ENCODE measurements at places on chromosomes 11 and 22.

GRCh38 chr22:41920271-41920976, 5.5 kb upstream of the SHISA8 start:
- DNase-seq, result no peak

DNA sequence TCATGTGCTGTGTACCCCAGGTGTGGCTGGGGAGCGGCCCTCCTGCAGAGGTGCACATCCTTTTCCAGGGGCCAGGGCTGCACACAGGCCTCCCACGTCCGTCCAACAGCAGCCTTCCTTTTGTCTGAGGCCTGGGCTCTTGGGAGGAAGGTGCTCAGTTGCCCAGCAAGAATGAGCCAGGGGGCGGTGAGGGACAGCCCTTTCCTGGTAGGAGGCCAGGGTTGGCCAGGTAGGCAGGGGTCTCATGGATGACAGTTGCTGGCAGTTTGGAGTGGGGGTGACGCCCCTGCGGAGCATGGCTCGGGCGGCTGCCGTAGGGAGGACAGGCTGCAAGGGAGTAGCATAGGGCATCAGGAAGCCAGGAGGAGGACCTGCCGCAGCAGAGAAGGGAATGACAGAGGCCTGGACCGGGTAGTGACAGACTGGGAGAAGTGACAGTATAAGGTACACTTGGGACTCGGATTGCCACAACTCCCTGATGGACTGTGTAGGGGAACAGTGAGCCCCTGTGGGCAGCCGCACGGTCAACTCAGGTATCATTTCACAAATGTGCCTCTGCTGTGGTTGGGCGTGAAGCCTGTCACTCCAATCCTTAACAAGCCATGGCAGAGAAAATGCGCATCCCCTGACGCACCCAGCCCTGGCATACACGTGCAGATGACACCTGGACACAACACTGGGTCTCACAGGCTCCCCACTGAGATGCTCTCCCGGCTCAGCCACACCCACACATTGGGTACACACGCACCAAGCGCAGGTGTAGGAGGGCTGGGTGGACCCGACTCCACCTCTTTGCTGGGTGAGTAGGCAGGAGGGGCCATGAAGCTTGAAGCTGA, 79.7 kb downstream of the DGCR2 start:
- DNase-seq, result no peak

- no peak for DNase-seq
Measured at GRCh38 chr11:25733777-25734176, 598.2 kb upstream of the ANO3 start.

DNA sequence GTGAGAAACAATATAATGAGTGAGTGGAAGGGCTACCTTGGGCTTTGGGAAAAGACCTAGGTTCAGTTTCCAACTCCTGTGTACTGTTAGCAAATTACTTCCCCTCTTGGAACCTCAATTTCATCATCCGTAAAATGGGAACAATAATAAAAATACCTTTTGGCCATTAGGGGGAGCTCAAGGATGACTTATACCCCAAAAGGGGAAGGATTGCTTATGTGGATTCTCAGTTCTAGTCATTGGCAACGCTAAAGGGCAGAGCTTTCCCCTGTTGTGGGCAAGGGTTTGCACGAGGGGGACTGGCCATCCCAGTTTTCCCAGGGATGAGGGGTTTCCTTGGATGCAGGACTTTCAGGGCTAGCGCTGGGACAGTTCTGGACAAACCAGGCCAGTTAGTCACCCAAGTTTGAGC, 3.1 kb upstream of the COMMD9 start:
- DNase-seq, result no peak

DNA sequence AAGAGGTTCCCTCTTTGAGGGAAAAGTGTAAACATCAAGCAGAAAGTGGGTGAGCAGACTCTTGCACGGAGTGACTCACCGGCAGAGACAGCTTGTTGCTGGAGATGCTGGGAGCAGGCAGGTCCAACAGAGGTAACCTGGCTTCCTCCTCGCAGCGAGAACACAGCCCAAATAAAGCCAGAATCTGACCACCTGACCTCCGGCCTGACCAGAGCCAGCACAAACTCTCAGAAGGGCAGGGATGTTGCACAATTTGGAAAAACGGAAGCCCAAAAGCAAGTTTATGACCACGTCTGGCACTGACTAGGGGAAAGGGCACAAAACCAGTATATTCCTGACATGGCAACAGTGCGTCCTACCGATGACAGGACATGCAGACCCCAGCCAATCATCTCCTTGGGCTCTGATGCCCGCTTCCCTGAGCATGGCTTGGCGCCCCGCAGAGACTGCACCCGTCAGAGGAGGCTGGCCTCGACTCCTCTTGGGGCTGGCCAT, 5.4 kb downstream of the SMCO4 start:
- no peak for DNase-seq

DNA sequence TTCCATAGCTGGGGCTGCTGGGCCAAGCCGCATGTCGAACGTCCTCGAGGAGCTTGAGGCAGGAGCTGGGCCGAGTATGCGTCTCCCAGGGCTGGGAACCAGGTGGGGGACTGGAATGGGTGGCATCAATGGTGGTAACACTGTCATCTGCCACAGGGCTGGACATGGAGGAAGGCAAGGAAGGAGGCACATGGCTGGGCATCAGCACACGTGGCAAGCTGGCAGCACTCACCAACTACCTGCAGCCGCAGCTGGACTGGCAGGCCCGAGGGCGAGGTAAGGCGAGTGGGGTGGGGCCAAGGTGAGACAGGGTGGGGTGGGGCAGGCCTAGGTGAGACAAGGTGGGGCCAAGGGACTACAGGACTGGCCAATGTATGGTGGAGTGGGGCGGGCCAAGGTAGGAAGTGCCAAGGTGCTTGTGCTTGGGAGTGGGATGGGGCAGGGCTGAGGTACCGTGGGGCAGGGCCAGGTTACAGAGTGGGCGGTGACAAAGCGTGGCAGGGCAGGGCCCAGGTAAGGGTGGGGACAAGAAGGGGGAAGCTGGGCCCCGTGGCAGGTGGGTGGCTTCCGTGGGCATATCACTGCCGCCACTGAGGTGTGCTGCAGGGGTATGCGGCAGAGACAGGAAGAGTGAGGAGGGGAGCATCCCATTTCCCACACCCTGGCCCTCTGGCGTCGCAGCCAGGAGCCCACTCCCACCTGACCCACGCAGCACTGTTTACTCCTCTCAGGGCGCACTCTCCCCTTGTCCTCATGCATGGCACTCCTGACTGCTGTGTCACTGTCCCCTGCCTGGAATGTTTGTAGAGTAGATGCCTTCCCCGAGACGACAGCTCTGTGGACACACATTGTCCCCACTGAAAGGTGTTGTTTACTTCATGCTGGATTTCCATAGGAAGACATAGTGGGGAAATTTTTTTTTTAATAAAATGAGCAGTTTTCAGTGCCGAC, 27.5 kb upstream of the DGCR8 start:
- no peak for DNase-seq

GRCh38 chr22:44494497-44494896, 3.5 kb downstream of the RTL6 start:
- no peak for DNase-seq

DNA sequence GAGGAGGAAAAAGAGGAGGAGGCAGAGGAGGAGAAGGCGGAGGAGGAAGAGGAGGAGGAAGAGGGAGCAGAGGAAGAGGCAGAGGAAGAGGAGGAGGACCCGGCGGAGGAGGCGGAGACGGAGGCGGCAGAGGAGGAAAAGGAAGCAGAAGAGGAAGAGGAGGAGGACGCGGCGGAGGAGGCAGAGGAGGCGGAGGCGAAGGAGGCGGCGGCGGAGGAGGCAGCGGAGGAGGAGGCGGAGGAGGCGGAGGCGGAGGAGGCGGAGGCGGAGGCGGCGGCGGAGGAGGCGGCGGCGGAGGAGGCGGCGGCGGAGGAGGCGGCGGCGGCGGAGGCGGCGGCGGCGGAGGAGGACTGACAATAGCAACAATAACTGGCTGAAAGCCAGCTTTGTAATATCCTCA, 616.6 kb downstream of the TBC1D22A start:
- no peak for DNase-seq

- no peak for DNase-seq
Measured at GRCh38 chr11:47716692-47717091, 1.5 kb upstream of the AGBL2 start.

- no peak for DNase-seq
Measured at GRCh38 chr11:82714346-82715174, 19.1 kb downstream of the FAM181B start.

DNA sequence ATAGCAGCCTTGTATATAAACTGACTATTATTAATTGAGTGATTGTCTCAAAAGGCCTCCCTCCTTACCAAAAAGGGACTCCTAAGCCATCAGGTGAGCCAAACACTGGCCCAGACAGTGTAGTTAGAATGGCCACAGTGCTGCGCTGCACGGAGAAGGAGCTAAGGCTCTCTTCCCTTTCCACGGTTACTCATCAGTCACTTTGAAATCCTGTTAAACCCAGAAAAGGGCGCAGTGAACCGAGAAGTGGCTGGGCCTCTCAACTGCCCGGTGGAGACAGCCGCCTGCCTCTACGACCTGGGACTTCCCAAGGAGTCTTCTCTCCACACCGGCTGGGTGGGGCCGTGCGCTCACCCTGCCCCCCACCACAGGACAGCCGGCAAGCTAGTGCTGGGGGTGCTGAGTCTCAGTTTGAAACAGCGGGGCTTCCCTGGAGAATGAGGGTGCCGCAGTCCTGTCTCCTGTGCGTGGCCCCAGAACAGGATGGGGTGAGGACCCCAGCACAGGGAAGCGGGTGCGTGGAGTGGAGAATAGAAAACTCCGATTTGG, 1.3 kb downstream of the MYH9 start:
- DNase-seq, result no peak

DNA sequence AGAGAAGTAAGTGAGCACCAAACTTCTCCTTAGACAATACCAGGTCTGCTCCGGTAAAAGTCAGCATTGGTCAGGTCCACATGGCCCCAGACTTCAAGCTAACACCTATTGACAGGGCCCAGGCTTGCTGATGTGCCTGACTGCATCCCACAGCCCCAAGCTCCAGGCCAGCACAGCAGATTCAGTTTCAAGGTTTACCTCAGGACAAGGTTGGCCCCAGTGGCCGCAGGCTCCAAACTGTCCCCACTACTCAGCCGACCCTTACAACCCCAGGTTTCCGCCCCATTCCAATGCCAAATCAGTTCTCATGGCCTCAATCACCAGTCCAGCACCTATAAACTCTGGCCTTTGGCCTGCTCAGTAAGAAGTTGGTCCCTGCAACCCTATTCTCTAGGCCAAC, 39.4 kb downstream of the OR4C6 start:
- DNase-seq, result no peak

DNA sequence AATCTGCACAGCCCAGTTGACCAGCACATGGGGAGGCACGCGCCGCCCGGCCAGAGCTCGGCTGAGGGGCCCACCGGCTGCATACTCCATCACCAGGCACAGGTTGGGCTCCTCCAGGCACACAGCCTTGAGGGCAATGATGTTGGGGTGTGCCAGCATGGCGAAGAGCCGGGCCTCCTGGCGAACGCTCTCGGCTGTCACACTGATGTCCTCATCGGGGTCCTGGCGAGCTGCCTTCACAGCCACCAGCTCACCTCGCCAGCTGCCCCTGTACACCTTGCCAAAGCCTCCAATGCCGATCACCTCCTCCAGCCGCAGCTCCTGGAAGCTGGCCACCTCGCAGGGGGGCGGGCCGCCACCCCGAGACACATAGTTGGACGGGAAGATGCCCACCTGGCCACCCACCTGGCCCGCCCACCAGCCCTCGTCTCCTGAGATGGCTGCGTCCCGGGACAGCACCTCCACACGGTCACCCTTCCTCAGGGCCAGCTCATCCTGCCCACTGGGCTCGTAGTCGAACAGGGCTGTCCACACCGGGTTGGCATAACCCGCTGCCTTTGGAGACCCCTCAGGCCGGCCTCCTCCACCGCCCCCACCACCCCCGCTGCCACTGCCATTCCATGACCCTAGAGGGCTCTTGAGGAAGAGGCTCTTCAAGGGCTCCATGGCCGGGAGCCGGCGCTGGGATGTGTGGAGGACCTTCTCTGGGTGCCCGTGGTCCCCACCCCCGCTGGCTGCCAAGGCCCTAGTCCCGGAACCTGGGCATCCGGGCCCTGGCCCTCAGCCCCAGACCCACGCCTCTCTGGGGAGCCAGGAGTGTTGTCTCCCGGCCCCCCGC, 711 bp downstream of the MAP3K11 start:
- DNase-seq, result no peak

DNA sequence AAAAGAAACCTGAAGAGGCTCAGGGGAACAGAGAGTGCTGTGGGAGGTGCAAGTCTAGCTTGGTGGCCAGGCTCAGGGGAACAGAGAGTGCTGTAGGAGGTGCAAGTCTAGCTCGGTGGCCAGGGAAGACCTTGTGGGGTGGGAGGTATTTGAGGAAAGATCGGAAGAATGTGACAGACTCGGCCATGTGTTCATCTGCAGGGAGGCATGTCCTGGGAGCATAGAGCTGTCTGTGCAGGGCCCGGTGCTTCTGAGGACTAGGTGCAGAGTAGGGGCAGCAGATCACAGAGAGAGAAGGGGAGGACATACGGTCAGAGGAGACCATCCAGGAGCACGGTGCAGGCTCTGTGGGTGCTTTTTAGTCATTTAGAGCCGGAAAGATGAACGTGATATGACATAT, 10.8 kb downstream of the IFITM10 start:
- no peak for DNase-seq

- no peak for DNase-seq
Measured at GRCh38 chr22:21917181-21917958, 35.3 kb downstream of the PPM1F start.

GRCh38 chr11:72333661-72334060, 89.7 kb upstream of the PHOX2A start:
- no peak for DNase-seq

DNA sequence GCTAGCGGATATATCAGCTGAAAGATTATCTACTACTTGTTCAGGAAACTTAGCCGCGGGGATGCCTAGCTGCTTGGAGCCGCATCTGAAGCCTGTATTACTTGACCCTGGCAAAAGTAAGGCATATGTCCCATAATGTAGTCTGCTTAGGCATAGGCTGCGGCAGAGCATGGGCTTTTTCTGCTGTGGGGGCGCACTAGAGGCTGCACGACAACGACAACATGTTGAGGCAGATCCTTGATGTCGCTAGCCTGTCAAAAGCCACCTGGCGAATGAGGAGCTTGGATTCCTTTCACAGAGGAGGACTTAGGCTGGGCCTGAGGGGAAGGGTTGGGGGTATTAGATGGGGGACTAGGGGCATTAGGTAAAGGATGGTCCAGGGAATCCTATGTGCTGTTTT, 1.1 kb upstream of the OR52N2 start:
- no peak for DNase-seq

GRCh38 chr11:119863851-119864601, 135.0 kb upstream of the NECTIN1 start:
- DNase-seq, result no peak

DNA sequence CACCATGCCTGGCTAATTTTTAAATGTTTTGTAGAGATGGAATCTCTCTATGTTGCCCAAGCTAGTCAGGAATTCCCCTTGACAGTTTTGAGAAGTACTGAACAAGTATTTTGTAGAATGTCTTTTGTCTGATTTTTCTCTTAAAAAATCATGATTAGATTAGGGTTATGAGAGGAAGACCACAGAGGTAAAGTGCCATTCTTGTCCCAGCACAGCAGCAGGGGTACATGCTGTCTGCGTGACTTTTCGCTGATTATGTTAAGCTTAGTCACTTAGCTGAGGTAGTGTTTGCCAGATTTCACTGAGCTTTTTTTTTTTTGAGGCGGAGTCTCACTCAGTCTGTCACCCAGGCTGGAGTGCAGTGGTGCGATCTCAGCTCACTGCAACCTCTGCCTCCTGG, 13.6 kb upstream of the NUP160 start:
- DNase-seq, result no peak

All from AG04450 (cell line).